ENCODE measurements at places on chromosomes 3 and 15.

- H3K27me3 ChIP-seq, result no peaks in the 10 kb centered on the region
- no peak for DNase-seq
- peaks cover 27% of the 10 kb centered on the region for H3K36me3 ChIP-seq
- H3K4me3 ChIP-seq, result no peak overlapping the region
These were observed 14.5 kb upstream of the CAPN3 start for GRCh38 chr15:42344763-42345162.

- no peaks in the 10 kb centered on the region for H3K4me1 ChIP-seq
- DNase-seq, result no peak
These were observed 561.4 kb downstream of the PYDC2 start for GRCh38 chr3:192022412-192022811.

DNA sequence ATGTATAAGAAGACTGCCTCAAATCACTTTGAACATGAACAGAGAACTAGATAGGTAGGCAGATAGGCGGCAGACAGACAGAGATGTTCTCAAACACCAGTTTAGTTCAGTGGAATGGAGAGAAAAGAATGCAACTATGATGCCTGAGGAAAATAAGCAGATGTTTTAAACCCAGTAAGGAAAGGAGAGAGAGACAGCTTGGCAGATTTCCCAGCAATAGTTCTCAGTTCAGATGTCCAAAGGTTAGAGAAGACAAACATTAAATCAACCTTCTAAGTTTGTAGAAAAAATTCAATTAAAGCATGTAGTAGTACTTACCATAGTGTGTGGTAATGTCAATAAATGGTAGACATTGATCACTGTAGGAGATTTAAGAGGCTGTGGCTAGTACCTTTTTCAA is 209.6 kb upstream of the PFN2 start:
- H3K27ac ChIP-seq, result no peak overlapping the region
- no peak overlapping the region for H3K4me3 ChIP-seq
- no peak for DNase-seq
- no peaks in the 10 kb centered on the region for H3K36me3 ChIP-seq
- H3K27me3 ChIP-seq, result no peaks in the 10 kb centered on the region

- DNase-seq, result no peak
- H3K27ac ChIP-seq, result no peak overlapping the region
- H3K36me3 ChIP-seq, result no peaks in the 10 kb centered on the region
- no peak overlapping the region for H3K4me3 ChIP-seq
- peaks cover 4% of the 10 kb centered on the region for H3K4me1 ChIP-seq
These were observed 98.6 kb downstream of the MESD start for GRCh38 chr15:80891006-80891405.

DNA sequence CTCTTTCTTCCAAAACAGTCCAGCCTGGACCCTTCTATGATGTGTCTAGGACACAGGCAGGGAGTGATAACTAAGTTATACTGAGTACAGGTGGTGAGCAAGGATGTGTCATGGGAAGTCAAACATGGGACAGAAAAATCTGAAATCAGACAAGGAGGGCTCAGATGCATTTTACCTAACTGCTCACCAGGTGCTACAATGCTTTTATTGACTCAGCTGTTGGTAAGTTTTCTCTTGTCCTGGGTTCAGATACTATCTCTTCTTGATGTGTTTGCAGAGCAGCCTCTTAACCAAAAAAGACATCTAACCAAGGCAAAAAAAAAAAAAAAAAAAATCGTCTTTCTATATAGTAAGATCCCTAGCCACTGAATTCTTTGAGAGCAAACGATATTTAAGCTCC is 378.6 kb downstream of the VPS13C start:
- DNase-seq, result no peak
- H3K4me1 ChIP-seq, result no peaks in the 10 kb centered on the region
- no peak overlapping the region for H3K4me3 ChIP-seq
- H3K36me3 ChIP-seq, result no peaks in the 10 kb centered on the region
- no peak overlapping the region for H3K27ac ChIP-seq

DNA sequence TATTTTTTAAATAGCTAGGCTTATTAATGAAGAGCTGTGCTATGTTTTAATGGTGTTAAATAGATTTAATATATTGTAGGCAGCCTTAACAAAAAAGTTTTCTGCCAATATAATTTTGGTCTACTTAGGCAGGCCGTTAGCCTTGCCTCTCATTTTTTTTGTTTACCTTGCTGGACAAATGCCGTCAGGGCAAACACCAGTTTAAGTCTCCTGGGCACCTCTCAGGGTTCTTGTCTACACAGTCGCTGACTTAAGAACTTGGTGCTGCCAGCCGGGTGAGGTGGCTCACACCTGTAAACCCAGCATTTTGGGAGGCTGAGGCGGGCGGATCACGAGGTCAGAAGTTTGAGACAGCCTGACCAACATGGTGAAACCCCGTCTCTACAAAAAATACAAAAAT is 153.3 kb downstream of the ULK4 start:
- no peak overlapping the region for H3K4me3 ChIP-seq
- no peaks in the 10 kb centered on the region for H3K36me3 ChIP-seq
- no peak overlapping the region for H3K27ac ChIP-seq
- no peak for DNase-seq
- H3K4me1 ChIP-seq, result no peaks in the 10 kb centered on the region
